Activated CD4-positive, alpha-beta T cell treated with anti-CD3 and anti-CD28 coated beads, Interleukin-2, amount 50 U/mL, for 4 hours (primary cell): ENCODE measurements at places on chromosomes 16 and 17.

DNA sequence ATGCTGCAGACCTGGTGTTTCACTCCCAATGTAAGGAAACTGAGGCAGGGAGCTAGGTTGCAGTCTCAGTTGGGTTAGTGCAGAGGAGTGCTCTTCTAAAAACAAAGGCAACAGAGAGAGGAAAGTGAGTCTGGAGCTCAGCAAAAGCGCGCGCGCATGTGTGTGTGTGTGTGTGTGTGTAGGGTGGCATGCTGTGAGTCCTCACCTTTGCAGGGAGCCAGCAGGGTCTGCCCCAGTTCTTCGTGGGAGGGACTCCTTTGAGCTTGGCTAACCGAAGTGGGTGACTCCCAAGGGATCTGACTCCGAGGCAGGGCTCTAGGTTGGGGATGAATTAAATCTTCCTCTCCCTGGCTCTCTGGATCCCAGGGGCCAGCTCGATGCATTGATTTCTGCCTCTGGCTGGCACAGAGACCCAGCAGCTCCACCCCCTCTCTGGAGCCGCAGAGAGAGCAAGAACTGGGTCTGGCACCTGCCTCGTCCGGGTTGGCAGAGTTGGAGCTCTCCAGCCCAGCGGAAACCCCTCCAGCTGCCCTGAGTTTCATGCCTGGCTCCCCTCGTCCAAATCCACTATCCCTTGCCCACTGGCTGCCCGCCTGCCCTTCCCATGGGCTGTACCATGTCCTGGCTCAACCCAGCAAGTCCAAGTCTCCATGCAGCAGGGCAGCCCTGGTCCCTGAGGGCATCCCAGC, 1.3 kb upstream of the BTBD17 start:
- DNase-seq = no peak

- no peak for DNase-seq
Observed at GRCh38 chr17:51598824-51599223, 338.5 kb downstream of the UTP18 start.

GRCh38 chr17:20223808-20224328, 214.7 kb downstream of the SPECC1 start:
- DNase-seq = no peak

DNA sequence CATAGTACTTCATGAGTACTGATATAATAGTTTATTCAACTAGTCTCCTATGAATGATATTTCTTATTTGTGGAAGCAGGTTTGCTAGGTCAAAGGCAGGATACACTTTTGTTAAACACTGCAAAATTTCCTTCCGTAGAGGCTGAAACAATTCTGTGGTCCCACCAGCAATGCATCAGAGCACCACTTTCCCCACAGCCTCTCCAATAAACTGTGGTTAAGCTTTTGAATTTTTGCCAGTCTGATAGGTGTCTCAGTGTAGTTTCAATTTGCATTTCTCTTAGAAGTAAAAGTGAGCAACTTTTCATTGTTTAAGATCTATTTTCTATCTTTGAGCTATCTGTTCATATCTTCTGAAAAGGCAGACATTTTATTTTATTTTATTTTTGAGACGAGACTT, 36.4 kb upstream of the CORO6 start:
- no peak for DNase-seq

- DNase-seq = no peak
Observed at GRCh38 chr16:70267516-70267915, 15.8 kb upstream of the EXOSC6 start.

DNA sequence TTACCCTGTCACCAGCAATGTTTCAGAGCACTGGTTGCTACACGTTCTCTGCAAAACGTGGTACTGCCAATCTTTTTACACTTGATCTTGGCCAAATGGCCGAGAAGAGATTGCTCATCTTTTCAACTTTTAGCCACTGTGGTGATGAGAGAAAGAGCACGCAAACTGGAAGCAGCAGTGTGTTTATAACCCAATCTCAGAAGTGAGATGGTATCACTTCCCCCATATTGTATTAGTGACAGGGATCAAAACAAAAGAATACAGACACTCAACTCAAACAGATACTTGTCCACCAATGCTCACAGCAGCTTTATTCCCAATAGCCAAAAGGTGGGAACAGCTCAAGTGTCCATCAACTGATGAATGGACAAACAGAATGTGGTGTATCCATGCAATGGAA, 72.1 kb upstream of the FA2H start:
- DNase-seq = no peak

- DNase-seq = no peak
Observed at GRCh38 chr17:61488878-61489718, 36.9 kb downstream of the TBX4 start.

DNA sequence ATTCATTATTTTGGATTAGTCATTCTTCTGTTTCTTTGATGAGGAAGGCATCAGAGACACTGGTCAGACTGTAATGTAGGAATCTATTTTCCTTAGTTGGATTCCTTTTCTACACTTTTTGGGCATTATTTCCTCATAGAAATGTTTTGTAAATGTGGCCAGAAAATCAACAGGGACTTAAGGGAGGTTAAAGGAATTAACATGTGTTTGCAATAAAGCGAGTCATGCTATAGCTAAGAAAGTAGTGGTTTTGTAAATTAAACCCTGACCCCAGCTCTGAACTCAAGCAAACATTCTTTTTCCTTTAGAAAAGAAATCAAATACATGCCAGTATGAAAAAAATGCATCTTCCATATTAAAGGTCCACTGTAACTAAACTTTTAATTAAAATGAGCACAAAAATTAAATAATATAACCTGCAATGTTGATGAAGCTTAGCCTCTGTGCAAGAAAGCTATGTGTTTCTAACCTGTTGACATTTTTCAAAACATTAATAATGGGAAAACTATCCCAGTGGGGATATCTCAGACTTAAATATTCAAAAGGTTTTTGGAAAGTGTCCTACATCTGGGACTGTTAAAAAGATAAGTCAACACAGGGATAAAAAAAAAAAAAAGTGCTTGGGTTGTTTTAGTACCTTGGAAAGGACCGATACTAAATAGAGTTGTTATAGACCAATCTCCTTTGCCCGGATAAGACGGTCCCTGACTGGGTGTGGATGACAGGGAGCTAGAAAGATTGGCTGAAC, 428.0 kb downstream of the CA10 start:
- DNase-seq = no peak

GRCh38 chr17:1611715-1612114, 16.9 kb downstream of the SLC43A2 start:
- DNase-seq = no peak

GRCh38 chr17:57744195-57745170, 616 bp downstream of the CCDC182 start:
- DNase-seq = no peak

- no peak for DNase-seq
Observed at GRCh38 chr17:80737106-80738019, 192.7 kb downstream of the RPTOR start.

DNA sequence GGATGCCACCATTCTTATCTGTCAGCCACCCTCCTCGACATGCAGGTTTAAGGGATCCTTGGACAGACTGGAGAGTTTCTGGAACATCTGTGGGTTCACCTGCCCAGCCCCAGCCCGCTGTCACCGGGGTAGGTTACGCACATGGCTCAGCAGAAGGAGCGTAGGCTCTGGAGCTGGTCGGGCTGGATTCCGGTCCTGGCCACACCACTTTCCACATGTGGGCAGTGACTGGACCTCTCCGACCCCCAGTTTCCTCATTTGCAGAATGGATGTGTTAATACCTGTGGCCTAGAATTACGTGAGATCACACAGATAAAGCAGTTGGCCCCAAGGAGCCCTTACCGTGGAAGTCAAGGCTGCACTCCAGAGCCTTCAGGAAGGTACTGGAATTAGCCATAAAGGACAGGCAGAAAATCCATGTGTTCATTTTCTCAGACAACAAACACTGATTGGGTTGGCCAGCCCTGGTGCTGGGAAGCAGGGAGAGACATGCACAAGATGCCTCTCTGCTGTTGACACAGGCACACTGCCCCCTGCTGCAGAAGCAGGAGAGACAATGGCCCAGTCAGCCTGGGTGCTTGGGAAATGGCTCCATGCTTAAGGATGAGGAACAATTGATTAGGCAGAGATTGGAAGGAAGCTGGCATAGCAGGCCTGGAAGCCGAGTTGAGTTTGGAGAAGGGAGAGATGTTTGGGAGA, 58.8 kb downstream of the SF3B3 start:
- no peak for DNase-seq

DNA sequence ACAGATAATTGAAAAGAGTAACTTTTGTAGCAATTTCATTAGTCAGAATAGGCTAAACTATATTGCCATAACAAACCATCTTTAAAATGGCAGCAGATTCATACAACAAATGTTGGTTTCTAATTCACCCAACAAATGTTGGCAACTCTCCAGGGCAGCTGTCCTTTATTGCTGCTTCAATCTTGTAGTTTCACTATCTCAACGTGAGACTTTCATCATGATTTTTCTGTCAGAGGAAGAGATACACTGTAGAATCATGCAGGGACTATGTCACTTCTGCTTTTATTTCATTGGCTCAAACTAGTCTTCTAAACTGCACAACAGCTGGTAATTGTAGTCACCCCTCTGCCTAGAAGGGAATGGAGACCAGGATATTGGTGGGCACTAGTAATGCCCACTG, 174.2 kb downstream of the TANC2 start:
- no peak for DNase-seq

DNA sequence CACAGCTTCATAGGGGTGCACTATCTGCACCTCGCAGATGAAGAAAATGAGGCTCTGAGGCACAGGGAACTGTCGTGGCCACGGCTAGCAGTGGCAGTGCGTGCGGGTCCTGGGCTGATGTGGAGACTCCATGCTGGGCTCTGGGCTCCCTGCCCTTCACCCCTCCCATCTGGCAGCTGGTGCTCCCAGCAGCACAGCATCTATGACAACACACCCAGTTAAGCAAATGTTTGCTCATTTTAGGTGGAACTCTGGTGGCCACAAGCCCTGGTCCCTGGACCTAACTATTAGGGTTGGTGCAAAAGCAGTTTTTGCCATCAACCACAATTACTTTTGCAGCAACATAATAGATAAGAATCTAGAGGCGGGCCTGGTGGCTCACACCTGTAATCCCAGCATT, 30.9 kb downstream of the IFT140 start:
- no peak for DNase-seq
